Thyroid gland (tissue), 4 donors: ENCODE measurements at places on chromosomes 12 and 14. TPM values are rescaled to one million over a fixed set of nuclear protein-coding genes. Genes with fewer than 3 reads are reported as not detected.

The SALL2 gene
- total RNA-seq, result 21.9 TPM

The NTN4 gene
- 21.0 TPM for total RNA-seq

The NDRG2 gene
- total RNA-seq, result 179 TPM

The CABP1 gene
- not detected for total RNA-seq

The FOXN4 gene
- total RNA-seq, result not detected

The RTL1 gene
- not detected for total RNA-seq

The CBLN3 gene
- 2.8 TPM for total RNA-seq

The CLEC4D gene
- 0.13 TPM for total RNA-seq

The TAS2R30 gene
- total RNA-seq, result 22.7 TPM

The TOMM20L gene
- not detected for total RNA-seq

The KRT83 gene
- 0.22 TPM for total RNA-seq

The RDH16 gene
- total RNA-seq, result not detected

The SYT1 gene
- 1.3 TPM for total RNA-seq

The LBHD2 gene
- total RNA-seq, result not detected

The ADAMTS20 gene
- total RNA-seq, result 0.11 TPM

The KRT79 gene
- not detected for total RNA-seq

The TMEM179 gene
- total RNA-seq, result not detected
